SK-N-SH (cell line): ENCODE measurements at places on chromosomes 1 and 21. TPM values are rescaled to one million over a fixed set of nuclear protein-coding genes. Genes with fewer than 3 reads are reported as not detected.
A peak's percentile ranks its signal among the peaks of the same experiment; 100 is the strongest.

The ATF3 gene
- polyA plus RNA-seq: 29.7 TPM in 2 replicates

GRCh38 chr1:210500831-210501230 is 172.1 kb downstream of the HHAT start:
- no peaks in the 10 kb centered on the region for H3K36me3 ChIP-seq
- H3K27ac ChIP-seq: no peak overlapping the region
- no peaks in the 10 kb centered on the region for H3K27me3 ChIP-seq
- DNase-seq: no peak

The IQGAP3 gene
- polyA plus RNA-seq: 14.4 and 15.6 TPM in 2 replicates

GRCh38 chr1:44293761-44294315 is 61.2 kb downstream of the ERI3 start:
- H3K4me1 ChIP-seq: no peaks in the 10 kb centered on the region
- peak; percentile 51 for DNase-seq
- H3K36me3 ChIP-seq: no peaks in the 10 kb centered on the region

DNA sequence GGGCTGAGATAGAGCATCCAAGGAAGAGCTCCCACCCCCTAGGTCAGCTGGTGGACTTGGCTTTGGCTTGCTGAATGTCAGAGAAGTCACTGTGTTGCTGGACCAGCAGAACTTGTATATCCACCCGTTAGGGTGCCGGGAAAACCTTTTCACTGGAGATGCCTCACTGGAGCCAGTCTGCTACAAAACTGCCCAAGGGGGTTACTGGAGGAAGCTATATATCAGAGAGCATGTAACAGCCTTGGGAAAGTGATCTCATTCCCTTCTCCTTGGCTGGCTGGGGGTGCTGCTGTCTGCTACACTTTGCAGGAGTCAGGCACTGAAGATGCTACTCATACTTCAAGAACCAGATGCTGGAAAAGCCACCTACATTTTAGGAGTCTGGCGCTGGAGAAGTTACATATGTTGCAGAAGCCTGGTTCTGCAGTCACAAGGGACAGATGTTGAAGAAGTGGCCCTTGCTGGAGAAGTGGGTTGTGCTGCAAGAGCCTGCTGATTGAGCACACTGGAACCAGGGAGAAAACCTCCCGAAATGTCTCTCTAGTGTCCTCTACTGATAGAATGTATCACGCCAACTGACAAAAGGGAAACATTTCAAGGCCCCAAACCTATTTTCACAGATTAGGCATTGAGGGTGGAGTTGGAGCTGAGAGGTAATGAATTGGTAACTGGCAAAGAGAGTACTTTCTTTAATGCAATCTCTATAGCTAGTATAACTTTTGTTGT is 250.6 kb downstream of the SPATA17 start:
- H3K27ac ChIP-seq: peak overlapping the region; percentile 78; the same call in 1 of the 2 replicates
- H3K4me1 ChIP-seq: peaks cover 19% of the 10 kb centered on the region; the same call in 1 of the 2 replicates
- no peaks in the 10 kb centered on the region for H3K36me3 ChIP-seq

- no peaks in the 10 kb centered on the region for H3K27me3 ChIP-seq
- peaks cover 4% of the 10 kb centered on the region; the same call in 1 of the 2 replicates for H3K36me3 ChIP-seq
- no peak overlapping the region; the same call in 1 of the 2 replicates for H3K4me3 ChIP-seq
- H3K27ac ChIP-seq: peak overlapping the region; percentile 88
Observed at GRCh38 chr1:10528066-10529014, 53.6 kb downstream of the PEX14 start.

The C1orf141 gene
- not detected in 2 replicates for polyA plus RNA-seq

GRCh38 chr1:219798283-219799030 is 129.9 kb downstream of the SLC30A10 start:
- H3K27ac ChIP-seq: peak overlapping the region; percentile 94
- no peaks in the 10 kb centered on the region for H3K27me3 ChIP-seq
- peaks cover 13% of the 10 kb centered on the region for H3K4me1 ChIP-seq
- no peaks in the 10 kb centered on the region for H3K36me3 ChIP-seq
- DNase-seq: no peak

GRCh38 chr21:32334980-32335531 is 36.4 kb downstream of the MRAP start:
- H3K36me3 ChIP-seq: peaks cover 91% of the 10 kb centered on the region
- no peak for DNase-seq
- no peaks in the 10 kb centered on the region for H3K27me3 ChIP-seq
- no peak overlapping the region for H3K4me3 ChIP-seq

DNA sequence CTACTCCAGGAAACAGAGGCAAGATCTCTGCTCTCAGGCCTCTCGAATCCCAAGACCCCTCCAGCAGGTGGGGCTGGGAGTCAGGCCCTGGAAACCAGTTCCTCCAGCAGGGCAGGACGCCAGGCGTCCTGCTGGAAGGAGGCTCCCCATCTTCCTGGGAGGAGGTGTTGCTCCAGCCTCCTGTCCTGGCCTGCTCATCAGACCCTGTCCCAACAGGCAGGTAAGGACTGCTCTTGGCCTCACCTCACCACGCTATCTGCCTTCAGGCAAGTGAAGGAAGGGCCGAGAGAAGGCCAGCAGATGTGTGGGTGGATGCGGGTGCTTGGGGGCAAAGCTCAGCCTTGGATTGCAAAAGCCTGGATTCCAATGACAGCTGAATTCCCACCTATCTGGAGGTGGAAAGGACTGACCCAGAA is 82.9 kb downstream of the SSBP3 start:
- no peak for DNase-seq
- no peaks in the 10 kb centered on the region for H3K27me3 ChIP-seq
- no peak overlapping the region for H3K27ac ChIP-seq
- H3K4me3 ChIP-seq: no peak overlapping the region
- no peaks in the 10 kb centered on the region for H3K36me3 ChIP-seq
